ENCODE measurements at places on chromosomes 2 and 18. TPM values are rescaled to one million over a fixed set of nuclear protein-coding genes. Genes with fewer than 3 reads are reported as not detected.

DNA sequence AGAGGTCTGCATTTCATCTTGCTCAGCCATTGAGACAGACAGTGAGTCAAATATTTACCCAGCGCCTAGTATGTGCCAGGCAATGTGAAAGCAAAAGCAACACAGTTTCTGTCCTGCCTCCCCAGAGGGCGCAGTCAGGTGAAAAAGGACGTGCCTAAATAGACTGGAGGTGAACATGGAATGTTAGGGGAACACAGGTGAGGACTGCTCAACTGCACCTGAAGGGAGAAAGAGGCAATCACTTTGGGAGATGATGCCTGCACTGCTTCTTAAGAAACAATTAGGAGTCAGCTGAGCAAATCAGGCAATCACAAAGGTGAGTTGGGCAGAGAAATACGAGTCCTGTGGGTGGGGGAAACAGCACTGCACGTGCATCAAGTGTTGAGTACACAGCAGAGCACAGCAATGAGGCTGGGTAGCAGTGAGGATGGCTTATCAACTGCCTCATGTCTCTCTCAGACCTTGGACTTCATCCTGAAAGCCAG lies 218.3 kb upstream of the SMAD7 start:
- H3K4me3 ChIP-seq: no peak overlapping the region
- DNase-seq: no peak
- no peak overlapping the region for H3K27ac ChIP-seq
- H3K27me3 ChIP-seq: no peaks in the 10 kb centered on the region

GRCh38 chr2:186042207-186043028 lies 303.8 kb downstream of the FSIP2 start:
- H3K27me3 ChIP-seq: no peaks in the 10 kb centered on the region
- no peak overlapping the region for H3K4me3 ChIP-seq
- no peak for DNase-seq
- H3K27ac ChIP-seq: no peak overlapping the region

DNA sequence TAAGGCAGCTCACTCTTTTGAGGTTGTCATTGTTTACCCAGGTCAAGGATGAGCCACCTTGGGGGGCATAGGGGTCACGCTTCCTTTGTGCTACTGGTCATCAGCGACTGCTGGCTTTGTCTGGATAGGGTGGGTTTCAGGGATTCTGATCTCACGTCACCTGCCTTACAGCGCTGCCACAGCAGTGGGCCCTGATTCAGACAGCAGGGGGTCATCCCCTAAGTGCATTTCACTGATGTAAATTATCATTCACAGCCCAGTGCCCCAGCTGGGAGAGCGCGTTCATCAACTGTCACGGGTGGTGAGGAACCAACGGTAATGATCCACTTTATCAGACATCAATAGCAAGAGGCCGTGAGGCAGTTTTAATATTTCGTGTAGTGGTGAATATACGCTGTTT lies 291.2 kb downstream of the NEDD4L start:
- no peak for DNase-seq
- no peak overlapping the region for H3K4me3 ChIP-seq
- H3K36me3 ChIP-seq: peaks cover 44% of the 10 kb centered on the region
- no peak overlapping the region for H3K27ac ChIP-seq
- no peaks in the 10 kb centered on the region for H3K4me1 ChIP-seq
- no peaks in the 10 kb centered on the region for H3K27me3 ChIP-seq

GRCh38 chr2:60725466-60725865 lies 30.6 kb upstream of the PAPOLG start:
- no peaks in the 10 kb centered on the region for H3K27me3 ChIP-seq
- no peak overlapping the region for H3K27ac ChIP-seq
- DNase-seq: no peak
- H3K36me3 ChIP-seq: no peaks in the 10 kb centered on the region
- H3K4me3 ChIP-seq: no peak overlapping the region
- no peaks in the 10 kb centered on the region for H3K4me1 ChIP-seq

- no peaks in the 10 kb centered on the region for H3K27me3 ChIP-seq
- H3K4me3 ChIP-seq: no peak overlapping the region
- H3K36me3 ChIP-seq: no peaks in the 10 kb centered on the region
- no peaks in the 10 kb centered on the region for H3K4me1 ChIP-seq
- no peak for DNase-seq
Measured at GRCh38 chr2:4077017-4077416, 373.6 kb downstream of the DCDC2C start.

DNA sequence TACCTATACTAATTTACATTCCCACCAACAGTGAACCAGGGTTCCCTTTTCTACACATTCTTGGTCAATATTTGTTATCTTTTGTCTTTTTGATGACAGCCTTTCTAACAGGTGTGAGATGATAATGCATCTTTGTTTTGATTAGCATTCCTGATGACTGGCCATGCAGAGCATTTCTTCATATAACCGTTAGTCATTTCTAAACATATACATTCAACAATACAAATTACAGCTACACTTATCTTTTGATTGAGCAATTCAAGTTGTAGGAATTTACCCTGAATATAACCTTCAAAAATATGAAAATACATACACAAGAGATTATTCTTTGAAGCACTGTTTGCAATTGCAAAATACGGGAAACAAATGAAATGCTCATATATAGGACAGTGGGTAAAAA lies 94.9 kb downstream of the TMEM131 start:
- DNase-seq: peak; percentile 13
- no peaks in the 10 kb centered on the region for H3K27me3 ChIP-seq
- H3K36me3 ChIP-seq: peaks cover 8% of the 10 kb centered on the region
- H3K27ac ChIP-seq: no peak overlapping the region
- no peaks in the 10 kb centered on the region for H3K4me1 ChIP-seq

GTF2A1L gene
- not detected for total RNA-seq

POMC gene
- total RNA-seq: not detected

All from PC-3 (cell line).